ENCODE measurements at places on chromosomes 3 and 15.

- no peak for DNase-seq
These were observed 24.8 kb upstream of the CMTM7 start for GRCh38 chr3:32366638-32367397.

- no peak for DNase-seq
These were observed 38.0 kb upstream of the MRPL3 start for GRCh38 chr3:131540821-131541220.

DNA sequence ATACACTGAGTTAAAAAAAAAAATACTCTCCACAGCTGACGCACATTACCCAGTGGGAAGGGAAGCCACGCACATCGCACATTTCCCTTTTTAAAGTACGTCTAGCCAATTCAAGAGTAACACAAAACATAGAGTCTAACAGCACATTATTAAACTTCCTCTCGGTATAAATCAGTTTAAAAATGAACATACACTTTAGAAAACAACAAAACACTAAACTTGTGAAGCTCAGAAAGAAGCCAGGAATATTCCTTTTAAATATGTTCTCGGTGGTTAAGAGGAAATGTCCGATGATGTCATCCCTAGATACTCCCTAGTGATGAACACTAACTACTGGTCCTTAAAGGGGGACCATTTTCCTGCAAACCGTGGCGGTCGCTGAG lies 721 bp downstream of the MYEF2 start:
- DNase-seq = no peak

DNA sequence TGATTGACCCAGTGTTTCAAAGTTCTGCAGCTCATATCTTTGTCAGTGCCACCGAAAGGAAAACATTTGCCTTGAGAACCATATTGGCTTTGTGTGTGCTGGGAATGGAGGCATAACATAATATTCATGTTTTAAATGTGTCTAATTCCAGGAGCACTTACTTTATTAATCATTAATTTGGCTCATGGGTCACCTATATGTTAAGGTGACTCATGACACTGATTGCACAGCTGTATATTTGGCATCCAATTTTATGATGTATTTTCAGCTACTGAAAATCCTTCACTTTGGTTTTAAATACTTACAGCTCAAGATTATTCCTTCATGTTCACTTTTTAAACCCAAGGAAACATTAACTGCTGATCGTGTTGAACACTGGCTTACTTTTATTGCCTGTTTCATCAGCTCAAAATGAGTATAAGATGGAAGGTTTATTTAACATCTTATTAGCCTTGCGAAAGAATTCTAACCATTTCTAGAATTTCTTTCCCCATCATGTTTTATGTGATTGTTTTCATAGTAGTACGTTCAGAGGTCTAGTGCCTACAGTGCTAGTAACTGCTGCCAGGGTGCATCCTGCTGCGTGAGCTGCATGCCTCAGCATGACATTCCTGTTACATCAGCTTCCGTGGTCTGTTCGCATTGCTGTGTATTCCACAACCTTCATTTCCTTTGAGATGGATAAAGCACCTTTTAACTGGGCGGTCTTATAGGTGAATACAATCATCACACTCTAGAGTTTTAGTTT lies 63.7 kb downstream of the LRCH3 start:
- no peak for DNase-seq

DNA sequence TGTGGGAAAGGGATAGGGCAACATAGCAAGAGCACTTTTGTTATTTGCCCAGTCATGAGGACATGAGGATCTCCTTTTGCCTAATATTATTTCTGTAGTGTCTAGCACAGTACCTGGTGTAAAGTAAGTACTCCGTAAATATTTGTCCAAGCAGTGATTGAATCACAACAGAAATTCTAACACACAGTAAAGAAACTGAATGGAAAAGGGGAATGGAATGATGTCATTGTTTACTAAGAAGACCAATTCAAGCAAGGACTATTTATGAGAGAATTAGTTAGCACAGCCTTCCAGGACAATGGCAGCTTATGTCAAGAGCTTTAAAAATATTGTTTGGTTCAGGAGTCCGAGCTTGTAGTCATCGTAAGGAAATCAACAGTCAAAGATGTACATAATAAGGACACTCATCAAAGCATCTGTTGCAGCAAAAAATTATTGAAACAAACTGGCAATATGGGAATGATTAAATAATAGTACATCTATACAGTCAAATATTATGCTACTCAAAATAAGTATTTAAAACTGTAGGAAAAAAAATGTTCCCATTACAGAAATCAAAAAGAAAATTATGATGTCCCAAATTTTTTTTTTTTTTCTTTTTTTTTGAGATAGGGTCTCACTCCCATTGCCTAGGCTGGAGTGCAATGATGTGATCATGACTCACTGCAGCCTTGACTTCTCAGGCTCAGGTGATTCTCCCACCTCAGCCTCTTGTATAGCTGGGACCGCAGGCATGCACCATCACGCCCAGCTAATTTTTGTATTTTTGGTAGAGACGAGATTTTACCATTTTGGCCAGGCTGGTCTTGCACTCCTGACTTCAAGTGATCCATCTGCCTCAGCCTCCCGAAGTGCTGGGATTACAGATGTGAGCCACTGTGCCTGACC lies 17.9 kb downstream of the CAPN7 start:
- no peak for DNase-seq

DNA sequence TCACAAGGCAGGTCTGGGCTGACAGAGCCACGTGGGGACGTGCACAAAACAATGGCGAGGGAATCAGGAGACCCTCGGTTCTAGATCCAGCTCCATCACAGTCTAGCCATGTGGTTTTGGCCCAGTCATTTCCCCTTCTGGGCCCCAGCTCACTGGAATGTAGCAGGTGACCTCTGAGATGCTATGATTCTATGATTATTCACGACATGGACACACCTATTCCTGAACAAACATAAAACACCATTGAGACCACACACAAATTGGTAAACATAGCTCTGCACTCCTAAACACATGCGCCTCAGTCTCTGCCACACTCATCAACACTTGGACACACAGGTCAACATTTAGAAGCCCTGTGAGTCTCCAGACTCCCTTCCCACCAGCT lies 9.0 kb downstream of the IGDCC4 start:
- DNase-seq = no peak

DNA sequence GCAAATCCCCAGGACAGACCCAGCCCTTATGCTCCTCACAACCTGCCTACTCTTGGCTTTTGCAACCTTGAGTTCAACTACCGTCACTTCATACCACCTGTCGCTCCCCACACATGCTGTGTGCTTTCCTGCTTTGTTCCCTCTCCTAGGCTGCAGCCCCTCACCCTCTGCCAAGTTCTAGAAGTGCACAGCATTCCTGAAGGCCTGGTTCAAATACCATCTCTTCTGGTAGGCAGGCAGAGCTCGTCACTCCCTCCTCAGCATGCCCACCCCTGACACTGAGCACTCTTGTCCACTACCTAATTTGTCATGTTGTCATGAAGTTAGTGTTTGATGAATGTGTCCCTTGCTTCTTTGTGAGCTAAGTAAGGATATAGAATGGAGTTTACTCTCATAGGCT lies 129.6 kb downstream of the SEMA6D start:
- no peak for DNase-seq

- DNase-seq = no peak
These were observed 31.5 kb downstream of the ABHD2 start for GRCh38 chr15:89119489-89120478.

DNA sequence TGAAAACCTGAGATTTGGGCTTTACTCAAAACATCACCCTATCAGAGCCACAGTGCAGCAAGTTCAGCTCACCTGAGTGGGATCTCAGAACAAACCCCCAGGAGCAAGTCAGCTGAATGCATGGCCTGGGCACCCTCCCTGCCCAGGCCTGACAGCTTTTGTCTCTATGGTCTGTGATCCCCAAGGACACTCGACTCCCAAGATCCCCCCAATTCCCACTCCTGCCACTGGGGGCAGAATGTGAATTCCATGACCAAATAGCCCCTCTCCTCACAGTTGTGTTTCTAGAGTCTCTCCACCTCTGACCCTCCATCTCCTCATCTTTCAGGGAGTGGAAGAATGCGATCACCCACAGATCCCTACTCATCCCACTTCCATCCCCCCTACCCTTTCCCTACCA lies 58.9 kb downstream of the ZNF445 start:
- DNase-seq = no peak

DNA sequence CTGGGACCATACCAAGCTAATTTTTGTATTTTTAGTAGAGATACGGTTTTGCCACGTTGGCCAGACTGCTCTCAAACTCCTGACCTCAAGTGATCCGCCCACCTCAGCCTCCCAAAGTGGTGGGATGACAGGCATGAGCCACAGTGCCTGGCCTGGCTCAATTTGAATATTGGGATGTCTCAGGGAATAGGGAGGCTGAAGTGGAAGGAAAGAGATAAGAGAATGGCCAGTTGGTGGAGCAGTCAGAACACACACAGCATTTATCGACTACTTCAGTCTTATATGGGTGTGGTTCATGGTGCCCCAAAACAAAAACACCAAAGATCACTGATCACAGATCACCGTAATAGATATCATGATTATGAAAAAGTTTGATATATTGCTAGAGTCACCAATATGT lies 144.4 kb downstream of the GMNC start:
- no peak for DNase-seq

GRCh38 chr3:170497207-170498095 lies 78.8 kb downstream of the CLDN11 start:
- no peak for DNase-seq

- no peak for DNase-seq
These were observed 255.3 kb downstream of the RORA start for GRCh38 chr15:60973637-60974415.

DNA sequence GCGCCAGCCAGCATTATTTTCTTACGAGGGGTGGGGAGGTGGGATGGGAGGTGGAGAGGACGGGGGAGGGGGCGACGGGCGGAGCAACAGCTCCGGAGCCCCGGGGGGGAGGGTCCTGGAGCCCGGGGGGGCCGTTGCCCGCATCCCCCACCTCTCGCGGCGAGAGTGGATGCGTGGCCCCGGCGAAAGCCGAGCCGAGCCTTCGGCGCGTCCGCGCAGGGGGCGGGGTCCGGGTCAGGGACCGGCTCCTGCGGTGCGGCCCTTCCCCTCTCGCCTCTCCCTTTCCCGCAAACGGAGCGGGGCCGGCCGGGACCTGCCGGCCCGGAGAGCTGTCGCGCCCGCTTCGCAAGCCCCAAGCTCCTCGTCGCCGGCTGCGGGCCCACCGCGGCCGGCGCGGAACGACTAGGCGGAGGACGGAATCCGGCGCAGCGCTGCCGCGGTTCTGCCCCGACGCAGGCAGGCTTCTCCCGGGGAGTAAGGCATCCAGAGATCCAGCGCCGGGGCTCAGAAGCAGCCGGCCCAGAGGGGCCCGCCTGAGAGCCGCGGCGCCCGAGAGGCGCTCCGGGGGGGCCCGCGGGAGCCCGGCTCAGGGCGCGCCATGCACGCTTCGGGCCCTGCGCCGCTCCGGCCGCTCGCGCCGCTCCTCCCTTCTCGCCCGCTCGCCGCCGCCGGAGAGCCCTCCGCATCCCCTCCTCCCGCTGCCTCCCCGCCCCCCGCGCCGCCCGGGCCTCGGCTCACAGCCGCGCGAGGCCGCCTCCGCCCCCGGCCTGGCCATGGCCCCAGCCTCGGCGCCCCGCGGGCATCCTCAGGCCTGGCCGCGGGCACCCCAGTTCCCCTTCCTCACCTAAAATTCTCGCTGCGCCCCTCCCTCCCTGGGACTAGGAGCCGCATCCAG lies 459 bp upstream of the ADCY5 start:
- DNase-seq = no peak

DNA sequence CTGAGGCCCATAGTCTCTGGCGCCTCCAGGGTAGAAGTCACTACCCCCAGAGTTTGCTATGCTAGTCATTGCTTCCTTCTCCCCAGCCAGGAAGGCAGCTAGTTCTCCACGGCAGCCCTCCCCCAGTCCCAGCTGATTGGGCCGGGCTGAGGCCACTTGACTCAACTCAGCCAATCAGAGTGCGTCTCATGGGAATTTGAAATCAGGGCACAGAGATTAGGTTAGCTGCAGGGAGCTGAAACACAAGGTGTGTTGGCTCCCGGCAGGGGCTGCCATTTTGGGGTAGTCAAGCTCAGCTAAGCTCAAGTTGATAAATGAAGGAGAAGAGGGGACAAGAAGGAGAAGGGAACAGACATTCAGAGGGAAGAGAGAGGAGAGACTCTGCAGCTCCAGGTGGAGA lies 32.8 kb downstream of the LINGO1 start:
- DNase-seq = no peak

- peak; percentile 69 for DNase-seq
These were observed 350.3 kb downstream of the DOCK3 start for GRCh38 chr3:51024765-51025632.

- DNase-seq = no peak
These were observed 833.0 kb upstream of the CADM2 start for GRCh38 chr3:84125760-84126159.

DNA sequence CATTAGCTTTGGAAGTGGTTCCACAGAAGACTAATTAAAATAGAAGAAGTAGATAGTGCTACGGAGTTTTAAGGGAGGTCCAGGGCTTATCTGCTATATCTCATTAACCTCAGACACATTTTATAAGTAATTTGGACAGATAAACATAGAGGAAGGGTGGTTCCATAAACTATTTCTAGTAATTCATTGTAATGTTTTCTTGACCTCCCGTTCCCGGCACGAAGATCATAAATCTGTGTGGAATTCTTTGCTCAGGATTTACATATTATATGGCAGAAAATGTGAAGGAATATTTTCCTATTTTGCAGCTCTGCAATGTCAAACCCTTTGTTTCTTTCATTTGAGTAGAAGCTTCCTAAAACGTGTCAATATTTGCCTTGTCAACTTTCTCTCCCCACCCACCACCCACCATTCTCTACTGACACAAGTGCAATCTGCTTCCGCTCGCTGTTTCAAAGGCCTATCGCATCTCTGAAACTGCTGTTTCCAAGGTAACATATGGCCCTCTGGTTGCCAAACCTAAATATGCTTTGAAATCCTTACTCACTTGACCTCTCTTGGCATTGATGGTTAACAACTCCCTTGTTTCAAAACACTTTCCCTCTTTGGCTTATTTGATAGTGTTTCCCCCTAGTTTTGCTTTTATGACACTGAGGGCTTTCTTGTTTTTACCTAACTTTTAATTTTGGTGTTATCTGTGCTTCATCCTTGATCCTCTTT lies 21.4 kb upstream of the PLSCR5 start:
- no peak for DNase-seq

DNA sequence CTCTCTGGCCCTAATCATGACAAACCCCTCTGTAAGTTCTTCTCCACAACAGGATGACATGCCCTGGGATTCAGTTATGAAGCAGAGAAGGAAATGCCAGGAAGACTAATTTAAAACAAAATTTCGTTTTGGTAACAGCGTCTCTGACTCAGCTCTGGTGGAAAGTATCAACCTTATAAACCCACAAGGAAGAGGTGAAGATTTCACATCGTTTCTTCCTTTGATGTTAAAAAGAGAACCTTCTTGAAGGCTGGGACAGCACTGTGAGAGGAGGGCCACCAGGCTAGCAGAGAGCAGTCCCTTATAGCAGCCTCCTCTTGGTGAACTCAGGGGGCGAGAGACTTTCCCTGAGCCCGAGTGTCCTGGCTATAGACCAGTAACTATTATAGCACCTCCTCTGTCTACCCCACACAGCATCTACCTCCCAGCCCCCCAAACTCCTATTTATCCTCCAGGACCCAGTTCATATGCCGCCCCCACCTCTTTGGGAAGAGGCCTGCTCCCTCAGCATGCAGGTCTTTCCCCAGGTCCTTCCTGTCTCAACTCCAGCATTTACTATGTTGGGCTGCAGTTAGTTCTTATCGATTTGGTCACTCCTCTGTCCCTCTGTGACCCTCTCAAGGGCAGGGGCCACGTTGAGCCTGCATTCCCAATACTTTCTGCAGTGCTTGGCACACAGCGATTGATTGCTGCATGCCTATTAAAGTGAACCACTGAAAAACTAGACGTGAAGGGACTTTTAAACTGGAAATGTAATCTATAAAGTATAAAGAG lies 321.5 kb upstream of the ICE2 start:
- no peak for DNase-seq

- DNase-seq = no peak
These were observed 59.9 kb downstream of the SUCNR1 start for GRCh38 chr3:151933234-151933853.
